ENCODE measurements at places on chromosomes 11 and 22. TPM values are rescaled to one million over a fixed set of nuclear protein-coding genes. Genes with fewer than 3 reads are reported as not detected.

DNA sequence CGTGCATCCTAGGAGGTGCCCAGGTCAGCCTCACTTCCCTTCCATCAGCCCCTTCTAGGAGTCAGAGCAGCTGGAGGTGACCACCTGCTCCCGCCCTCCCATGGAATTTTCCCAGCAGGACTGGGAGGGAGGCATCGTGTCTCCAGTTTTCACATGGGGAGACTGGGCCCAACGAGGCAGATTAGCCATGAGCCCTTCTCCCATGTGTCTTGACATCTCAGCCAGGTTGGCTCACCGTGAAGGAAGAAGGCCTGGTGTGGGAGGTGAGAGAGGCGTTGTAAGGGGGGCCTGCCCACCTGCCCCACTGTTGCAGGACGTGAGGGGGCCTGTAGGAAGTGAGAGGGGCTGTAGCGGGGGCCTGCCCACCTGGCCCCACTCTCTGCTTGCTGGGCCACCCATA lies 1521.4 kb downstream of the BRD1 start:
- no peak for DNase-seq

GRCh38 chr11:66607126-66607834 lies 9.2 kb upstream of the RBM14 start:
- peak; percentile 33 for DNase-seq

- DNase-seq: no peak
Measured at GRCh38 chr22:27895600-27895999, 23.5 kb downstream of the PITPNB start.

DNA sequence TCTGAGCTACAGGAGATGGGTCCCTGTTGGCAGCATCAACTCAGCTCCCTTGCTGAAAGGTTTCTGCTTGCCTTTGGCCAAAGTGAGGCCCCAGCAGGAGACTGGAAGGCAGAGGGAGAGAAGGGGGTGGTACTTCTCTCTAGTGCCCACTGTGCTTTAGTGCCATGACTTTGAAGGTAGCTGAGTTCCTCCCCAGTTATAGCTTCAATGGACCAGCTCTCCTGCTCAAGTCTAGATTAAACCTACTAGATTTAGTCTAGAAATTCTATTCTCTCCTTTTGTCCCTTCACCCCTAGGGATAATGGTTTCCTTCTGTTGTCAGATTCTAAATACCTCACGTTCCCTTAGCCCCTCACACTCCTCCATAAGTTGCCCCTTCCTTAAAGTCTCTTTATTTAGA lies 119.2 kb downstream of the TIMP3 start:
- no peak for DNase-seq

- no peak for DNase-seq
Measured at GRCh38 chr11:57406337-57406904, 16.0 kb upstream of the PRG2 start.

GRCh38 chr11:7849018-7849417 lies 52.3 kb upstream of the OR5P2 start:
- DNase-seq: no peak

GRCh38 chr11:116990061-116990473 lies 108.2 kb downstream of the SIK3 start:
- DNase-seq: no peak

- no peak for DNase-seq
Measured at GRCh38 chr11:30585125-30585891, 845 bp downstream of the MPPED2 start.

GRCh38 chr11:69435161-69435986 lies 46.1 kb upstream of the LINC01488 start:
- no peak for DNase-seq

DNA sequence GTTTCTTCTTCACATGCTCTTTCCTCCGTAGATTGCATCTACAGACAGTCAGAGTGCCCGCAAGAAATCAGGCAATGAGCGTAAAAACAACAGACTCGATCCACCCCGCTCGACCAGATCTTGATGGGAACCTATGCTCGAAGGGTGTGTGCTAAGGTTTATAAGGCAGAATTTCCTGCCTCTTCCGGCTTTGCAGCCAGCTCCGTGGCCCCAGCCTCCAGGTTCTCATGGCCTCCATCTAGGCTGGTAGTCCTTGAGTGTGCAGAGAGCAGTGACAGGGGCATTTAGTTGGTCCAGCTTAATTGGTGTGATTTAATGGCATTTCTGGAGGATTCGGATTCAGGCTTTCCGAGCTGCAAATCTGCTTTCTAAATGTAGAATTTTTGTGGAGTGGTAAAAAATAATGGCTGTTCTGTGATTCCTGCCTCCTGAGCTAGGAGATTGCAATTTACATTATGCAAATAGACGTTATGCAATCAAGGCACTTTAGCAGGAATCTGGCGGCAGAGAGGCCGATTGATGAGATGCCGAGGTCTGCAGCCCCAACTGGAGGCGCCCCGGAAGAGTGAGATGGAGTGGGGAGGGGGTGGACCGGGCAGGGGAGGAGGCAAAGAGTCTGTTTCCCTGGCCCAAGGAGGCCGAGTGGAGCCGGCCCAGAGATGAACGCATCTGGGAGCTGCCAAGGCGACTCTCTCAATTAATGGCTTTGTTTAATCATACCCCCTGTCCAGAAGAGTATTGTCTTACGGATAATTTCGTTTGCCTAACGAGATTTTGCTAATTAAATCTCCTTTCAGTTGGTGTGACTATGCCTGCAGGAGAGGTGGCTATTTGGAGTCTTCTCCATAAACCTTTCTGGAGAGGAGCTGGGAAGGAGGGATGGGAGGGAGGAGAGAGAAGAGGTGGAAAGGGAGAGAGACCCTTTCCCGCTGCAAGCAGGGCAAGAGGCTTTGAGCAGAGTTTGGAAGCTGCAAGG lies 75.3 kb downstream of the PKNOX2 start:
- DNase-seq: no peak

GRCh38 chr22:32590556-32590955 lies 115.9 kb downstream of the FBXO7 start:
- no peak for DNase-seq

DNA sequence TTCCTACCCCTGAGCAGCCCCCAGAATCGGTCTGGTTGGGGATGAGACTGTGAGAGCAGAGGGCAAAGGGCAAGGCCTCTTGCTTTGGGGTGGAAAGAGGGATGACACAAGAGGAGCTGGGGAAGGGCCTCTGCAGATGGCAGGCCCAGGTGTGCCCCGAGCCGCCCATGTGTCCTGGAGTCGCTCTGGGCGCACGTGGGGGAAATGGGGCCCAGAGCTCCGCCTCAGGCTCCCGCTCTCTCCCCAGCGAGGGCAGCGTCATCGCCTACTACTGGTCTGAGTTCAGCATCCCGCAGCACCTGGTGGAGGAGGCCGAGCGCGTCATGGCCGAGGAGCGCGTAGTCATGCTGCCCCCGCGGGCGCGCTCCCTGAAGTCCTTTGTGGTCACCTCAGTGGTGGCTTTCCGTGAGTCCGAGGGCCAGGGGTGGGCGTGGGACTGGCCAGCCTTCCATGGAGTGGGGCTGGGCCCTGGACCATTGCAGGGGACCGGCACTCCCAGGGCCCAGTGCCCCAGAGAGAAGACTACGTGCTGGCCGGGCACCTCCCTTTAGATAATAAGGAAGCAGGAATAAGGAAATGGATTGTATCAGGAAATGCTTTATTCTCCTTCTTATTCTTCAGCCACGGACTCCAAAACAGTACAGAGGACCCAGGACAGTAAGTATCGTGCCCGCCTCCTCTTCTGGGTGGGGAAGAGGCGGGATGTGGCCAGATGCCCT lies 30.1 kb downstream of the ST14 start:
- DNase-seq: no peak

The P2RX3 gene
- not detected for total RNA-seq

The KCNJ1 gene
- not detected for total RNA-seq

The HDAC10 gene
- total RNA-seq: 18.4 TPM

The MYOD1 gene
- not detected for total RNA-seq

The PRR5L gene
- total RNA-seq: 26.8 TPM

The SMIM35 gene
- not detected for total RNA-seq
